ENCODE measurements at places on chromosomes 6 and 20.

DNA sequence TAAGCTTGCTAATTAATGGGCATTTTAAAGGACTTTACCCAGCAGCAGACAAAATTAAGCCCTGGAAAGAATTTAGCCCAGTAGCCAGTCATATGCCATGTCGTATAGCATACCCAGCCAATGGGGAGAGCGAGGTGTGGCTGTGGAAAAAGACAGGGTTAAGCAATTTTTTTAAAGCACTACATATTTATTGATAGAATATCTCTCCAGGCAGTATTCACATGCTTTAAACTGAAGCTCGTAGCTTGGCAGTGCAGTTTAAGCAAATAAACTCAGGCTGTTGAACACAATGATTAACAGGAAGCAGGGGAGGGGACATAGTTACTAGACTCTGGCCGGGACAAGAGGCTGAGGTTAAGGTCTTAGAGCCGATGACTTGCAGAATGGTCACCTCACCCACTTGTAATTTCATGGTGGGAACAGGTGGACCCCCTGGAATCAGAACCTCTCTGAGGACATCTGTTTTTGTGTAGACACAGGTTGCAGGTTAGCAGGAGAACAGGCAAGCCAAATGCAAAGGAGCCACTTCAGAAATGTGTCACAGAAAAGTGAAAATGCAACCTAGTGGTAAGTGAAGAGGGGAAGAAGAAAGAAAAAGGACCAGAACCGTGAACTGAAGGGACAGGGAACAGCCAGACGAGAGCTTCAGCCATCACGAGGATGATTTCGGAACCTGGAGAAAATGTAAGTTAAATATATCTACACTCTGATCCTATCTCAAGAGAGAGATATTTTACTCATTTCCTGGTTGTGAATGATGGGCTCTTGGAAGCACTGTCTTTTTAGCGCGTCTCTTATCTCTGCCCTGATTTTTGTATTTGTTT lies 7.2 kb downstream of the GCNT2 start:
- DNase-seq, result peak; percentile 58

GRCh38 chr6:195861-196360 lies 96.4 kb upstream of the DUSP22 start:
- no peak for DNase-seq

DNA sequence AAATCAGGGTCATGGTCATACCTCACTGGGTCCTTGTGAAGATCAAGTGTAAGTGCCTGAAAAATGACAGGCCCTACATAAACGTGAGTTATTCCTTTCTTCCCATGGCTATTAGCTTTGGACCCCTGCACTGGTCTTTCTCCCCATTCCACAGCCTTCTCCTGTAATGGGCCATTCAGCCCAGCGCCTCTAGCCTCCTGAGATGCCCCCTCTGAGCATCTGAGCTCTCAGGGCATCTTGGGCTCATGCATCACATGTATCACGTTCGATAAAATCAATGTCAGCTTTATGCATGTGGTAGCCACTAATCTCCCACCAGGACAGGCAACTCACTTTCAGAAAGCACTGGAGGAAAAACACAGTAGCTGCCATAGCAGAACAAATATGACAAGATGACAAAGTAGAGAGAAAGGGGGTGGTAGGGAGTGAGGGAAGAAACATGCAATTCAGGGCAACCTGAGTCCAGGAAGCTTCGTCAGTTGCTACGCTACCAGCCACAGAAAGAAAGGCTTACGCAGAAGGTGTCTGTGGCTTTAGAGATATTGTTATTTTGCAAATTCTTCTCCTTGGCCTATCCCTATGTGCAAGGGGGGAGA lies 498.8 kb downstream of the PTPRT start:
- DNase-seq, result no peak

GRCh38 chr20:4065391-4065844 lies 50.1 kb upstream of the RNF24 start:
- DNase-seq, result no peak

DNA sequence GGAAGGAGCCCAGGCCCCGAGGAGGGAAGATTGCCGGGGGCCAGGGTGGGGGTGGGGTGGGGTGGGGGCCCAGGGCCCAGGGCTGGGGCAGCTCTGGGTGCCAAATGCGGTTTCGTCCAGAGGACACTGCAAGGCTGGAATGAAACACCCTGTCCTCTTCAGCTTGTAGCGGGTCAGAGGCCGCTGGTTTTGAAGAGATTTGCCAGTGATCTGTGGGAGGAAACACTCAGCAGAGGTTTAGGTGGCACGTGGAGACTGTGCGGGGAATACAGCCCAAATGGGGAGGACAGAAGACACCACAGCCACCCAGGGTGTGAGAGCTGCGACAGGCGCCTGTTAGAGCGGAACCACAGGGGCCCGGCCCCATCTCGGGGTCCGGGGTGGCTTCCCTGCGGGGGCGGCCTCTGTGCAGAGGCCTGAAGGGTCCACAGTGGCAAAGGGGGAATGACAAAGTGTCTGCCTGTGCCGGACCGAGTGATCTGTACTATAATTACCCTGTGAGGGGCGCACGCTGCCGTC lies 29.2 kb downstream of the FRMD1 start:
- DNase-seq, result no peak

DNA sequence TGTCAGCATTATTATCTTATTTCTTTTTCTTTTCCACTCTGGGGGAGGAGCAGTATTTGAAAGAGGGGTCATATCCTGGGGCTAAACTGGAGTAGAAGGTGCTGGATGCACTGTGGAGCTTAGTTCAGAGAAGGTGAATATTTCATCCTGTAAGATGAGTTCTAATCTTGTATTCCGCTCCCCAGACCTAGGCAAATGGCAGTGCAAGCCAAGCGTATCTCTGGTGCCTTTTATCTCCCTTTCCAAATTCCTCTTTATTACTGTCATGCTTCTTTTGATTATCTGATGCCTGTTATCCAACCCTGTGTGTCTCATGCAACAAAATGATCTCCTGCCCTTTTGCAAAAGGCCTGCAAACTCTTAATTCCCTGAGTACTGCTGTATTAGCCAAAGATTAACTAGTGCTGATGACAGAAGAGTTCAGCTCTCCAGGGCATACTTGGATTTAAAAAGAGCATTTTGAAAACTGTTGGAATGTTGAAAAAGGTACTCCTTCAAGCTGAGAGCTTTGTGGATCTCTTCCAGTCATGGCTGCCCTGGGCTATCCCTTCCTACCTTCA lies 138.0 kb downstream of the CARMIL1 start:
- DNase-seq, result no peak

DNA sequence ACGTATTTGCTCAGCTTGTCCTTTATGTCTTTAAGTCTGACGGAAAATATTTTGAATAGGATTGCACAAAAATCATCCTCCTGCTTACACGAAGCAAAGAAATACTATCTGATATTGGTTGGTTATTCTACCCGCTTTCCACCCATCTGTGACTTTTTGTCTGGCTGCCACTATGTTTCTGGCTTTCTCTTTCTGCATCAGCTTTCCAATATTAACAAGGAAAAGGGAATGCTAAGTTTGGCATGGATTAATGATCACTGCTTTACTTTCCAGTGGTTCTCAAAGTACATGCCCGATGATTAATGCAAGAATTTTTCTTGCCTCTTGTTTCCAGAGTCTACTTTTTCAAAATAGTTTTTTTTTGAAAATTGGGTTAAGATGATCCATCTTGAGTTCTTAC lies 57.0 kb downstream of the RNF144B start:
- DNase-seq, result no peak

- DNase-seq, result no peak
Measured at GRCh38 chr20:22700367-22700766, 116.0 kb upstream of the FOXA2 start.
